Stimulated activated CD8-positive, alpha-beta memory T cell treated with anti-CD3 and anti-CD28 coated beads, Interleukin-7, amount 100 ng/mL, for 1 hour (primary cell): ENCODE measurements at places on chromosomes 7 and 10.

GRCh38 chr10:61391281-61391680 is 61.9 kb downstream of the TMEM26 start:
- DNase-seq = no peak

DNA sequence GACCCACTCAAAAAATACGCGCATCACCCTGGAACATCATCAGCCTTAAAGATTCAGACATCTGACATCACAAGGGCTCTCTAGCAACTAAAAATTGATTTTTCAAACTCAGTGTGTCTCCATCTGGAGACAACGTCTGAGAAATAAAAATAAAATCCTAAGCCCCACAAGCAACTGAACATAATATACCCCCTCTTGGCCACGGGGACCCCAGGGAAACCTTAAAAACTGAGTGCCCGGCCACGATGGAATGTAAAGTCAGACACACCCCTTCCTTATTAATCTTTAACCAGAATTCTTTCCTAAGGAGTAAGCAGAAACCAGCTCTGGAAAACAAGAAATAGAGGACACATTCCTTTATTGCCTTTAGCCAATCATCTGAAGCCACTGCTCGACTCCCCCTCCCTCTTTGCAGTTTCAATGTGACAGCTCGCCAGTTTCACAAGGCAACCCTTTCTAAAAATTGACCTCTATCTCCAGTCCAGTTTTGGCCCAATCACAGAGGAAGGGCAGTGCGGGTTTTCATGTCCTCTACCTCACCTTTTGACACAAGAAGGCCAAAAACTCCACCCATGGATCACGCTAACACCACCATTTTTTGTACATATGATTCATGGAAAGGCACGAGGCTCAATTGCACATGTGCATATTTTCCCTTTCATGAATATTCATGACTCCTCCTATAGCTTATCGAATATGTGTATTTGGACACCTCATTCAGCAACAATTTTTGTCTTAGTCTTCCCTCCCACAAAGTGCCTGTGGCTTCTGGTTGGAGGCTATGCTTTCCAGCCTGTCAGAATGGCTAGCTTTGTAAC is 24.2 kb downstream of the IFIT3 start:
- DNase-seq = no peak

DNA sequence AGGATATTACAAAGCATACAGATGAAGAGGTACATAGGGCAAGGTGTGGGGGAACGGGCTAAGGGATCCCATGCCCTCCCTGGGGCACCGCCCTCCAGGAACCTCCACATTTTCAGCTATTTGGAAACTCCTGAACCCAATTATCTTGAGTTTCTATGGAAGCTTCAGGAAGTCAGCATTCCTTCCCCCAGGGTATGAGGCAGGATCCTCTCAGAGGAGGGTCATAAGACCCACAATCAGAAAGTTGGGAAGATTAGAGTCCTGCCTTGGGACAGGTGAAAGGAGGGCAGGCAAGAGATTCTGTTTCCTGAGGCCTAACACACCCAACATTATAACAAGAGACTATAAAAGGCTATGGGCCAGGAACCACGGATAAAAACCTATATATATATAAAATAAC is 98.0 kb downstream of the RALA start:
- DNase-seq = no peak

- DNase-seq = no peak
Measured at GRCh38 chr7:140275069-140275965, 98.5 kb upstream of the KDM7A start.

DNA sequence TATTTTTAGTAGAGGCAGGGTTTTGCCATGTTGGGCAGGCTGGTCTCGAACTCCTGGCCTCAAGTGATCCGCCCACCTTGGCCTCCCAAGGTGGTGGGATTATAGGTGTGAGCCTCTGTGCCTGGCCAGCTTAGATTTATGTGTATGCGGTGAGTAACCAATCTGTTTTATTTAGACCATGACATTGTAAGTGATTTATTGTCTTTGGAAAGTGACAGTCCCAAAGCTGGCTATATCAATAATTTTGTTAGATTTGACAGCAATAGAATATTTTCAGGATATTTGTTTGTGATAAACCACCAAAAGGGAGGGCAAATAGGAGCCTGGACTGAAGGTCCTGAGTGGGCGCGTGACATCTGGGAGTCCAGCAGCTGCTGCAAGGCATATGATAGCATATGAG is 75.7 kb downstream of the XRCC2 start:
- no peak for DNase-seq

- no peak for DNase-seq
Measured at GRCh38 chr7:51278797-51279196, 37.8 kb downstream of the COBL start.

DNA sequence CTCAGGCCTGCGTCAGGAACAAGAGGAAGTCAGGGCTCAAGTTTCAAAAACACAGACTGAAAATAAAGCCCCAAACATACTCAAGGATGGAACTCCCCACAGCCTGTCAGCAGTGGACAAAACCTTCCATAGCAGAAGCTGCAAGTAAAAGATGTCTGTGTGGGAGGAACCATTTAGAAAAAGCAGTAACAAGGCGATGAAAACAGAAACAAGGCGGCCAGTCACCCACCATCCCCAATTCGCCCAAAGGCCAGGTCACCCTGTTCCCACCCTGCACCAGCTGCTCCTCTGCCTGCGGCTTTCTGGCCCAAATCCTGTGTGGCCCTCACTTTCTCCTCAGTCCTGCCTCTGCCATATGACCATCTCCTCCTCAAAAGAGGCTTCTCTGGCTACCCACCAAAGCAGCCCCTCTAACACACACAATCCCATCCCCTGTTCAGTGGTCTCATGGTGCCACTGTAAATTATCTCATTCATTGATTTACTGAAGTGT is 27.8 kb downstream of the KCNMA1 start:
- DNase-seq = no peak

- DNase-seq = no peak
Measured at GRCh38 chr7:68246189-68246633, 1249.6 kb downstream of the TYW1 start.

DNA sequence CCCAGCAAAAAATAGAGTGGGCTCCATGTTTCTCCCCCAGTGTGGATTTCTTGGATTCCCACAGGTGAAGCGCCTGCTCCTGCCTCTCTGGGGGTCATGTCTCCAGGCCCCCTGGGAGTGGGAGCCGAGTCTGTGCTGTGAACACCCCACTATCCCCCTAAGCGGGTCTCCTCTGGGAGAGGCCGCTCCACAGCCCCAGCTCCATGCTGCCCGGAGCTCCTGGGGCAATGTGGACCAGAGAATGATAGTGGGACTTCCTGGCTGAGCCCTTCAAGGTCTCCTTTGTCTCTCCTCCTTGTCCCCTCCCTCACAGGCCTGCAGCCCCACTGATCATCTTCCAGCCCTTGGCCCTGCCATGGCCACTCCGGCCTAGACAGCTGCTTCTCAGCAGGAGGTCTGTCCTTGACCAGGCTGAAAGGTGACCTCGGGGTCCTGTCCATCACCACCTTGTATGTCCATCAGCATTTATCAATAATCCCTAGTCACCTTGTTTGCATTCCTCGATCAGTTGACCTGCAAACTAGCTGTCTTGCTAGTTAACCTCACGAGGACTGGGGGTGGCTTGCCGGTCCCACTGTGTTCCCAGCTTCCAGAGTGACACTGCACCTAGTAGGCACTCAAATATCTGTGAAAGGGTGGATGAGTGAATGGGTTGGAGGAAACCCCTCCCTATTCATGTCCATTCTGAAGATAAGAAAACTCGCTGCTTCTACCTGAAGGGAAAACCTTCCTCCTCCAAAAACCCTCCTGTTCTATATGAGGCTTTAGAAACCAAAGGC is 776 bp upstream of the CALML3 start:
- DNase-seq = no peak

- DNase-seq = no peak
Measured at GRCh38 chr10:44300666-44301649, 83.9 kb downstream of the CXCL12 start.

- DNase-seq = no peak
Measured at GRCh38 chr10:122121059-122121458, 132.1 kb downstream of the TACC2 start.
